ENCODE measurements at places on chromosomes 5 and 9.

GRCh38 chr5:175689147-175689991, 31.5 kb downstream of the HRH2 start:
- DNase-seq = no peak

GRCh38 chr5:74075501-74076484, 449.8 kb downstream of the ARHGEF28 start:
- DNase-seq = no peak

DNA sequence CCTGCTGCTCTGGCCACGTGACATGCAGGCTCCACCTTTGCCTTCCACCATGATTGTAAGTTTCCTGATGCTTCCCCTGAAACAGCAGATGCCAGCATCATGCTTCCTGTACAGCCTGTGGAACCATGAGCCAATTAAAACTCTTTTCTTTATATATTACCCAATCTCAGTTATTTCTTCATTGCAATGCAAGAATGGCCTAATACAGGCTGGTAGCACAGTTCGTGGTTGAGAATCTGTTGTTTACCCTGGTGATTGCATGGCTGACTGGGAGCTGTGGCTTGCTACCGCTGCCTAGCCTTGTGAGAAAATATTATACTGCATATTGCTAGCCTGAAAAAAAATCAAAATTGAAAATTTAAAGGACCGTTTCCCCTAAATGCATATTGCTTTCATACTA, 44.8 kb upstream of the PTPN3 start:
- DNase-seq = no peak

DNA sequence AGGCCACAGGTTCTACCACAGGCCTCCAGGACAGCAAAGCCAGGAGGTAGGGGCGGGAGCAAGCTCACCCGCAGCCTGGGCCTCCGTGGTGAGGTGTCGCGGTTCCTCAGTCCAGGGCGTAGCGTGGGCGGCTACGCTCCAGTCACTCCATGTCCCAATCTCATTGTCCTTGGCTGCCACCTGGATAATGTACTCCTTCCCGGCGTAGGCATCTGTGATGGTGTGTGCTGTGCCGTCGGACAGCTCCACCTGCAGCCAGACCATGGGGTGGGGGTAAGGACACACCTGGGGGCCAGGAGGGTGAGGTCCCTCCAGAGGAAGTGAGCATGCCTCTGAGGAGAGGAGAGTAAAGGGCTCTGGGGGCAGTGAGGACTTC, 29.8 kb upstream of the ENHO start:
- DNase-seq = no peak

DNA sequence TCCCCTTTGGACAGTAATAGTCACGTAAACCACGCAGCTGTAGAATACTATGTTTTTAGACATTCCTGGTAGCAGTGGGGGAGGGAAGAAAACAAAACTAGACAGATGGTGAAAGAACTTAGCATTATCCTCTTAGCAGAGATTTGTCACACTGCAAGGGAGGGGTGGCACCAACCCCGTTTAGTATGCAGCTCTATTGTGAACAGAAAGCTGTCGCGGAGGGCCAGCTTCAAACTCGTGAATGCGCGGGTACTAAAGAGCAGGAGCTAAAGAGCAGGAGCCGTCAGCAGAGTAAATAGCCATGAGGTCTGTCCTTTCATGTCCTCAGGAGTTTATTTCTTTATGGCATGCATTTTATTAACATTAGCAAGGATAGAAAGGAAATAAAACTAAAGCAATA, 141.9 kb upstream of the SLC12A2 start:
- no peak for DNase-seq

DNA sequence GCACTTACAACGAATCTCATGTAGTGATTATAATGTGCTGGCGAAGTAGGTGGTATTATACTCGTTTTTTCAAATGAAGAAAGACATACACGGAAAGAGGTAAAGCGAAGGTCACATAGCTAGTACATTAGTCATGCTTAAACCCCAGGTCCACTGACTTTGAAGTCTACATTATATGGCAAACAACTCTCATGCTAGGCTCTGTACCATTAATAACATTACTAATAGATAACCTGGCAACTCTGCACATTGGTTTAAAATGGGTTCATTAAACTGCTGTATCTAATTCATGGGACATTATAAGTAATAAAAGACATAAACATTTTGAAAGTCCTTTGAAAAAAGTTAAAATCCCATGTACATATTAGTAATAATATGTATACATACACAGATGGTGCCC, 21.2 kb downstream of the FYB1 start:
- no peak for DNase-seq
